Stimulated activated naive CD8-positive, alpha-beta T cell treated with anti-CD3 and anti-CD28 coated beads, Interleukin-15, Interleukin-2, amounts not matched to agents 100 U/mL and 50 U/mL, for 24 hours (primary cell): ENCODE measurements at places on chromosomes 4 and X.

DNA sequence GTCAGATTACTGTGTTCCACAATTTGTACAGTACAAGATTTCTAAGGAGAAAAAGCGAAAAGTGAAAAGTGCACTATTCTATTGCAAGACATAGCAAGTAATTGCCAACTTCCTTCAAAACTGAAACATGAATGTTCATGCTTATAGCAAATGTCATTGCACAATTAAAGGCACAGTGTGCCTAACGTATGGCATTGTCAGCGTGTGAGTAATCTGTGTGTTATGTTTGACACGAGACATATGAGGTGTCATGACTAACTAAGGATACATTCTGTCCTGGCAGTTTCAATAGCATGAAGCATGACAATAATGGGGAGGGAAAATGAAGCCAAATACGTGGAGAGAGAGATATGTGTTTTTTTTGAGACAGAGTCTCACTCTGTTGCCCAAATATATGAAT is 33.6 kb upstream of the TBC1D9 start:
- DNase-seq: no peak

- no peak for DNase-seq
Measured at GRCh38 chr4:123462007-123462406, 65.4 kb downstream of the SPRY1 start.

DNA sequence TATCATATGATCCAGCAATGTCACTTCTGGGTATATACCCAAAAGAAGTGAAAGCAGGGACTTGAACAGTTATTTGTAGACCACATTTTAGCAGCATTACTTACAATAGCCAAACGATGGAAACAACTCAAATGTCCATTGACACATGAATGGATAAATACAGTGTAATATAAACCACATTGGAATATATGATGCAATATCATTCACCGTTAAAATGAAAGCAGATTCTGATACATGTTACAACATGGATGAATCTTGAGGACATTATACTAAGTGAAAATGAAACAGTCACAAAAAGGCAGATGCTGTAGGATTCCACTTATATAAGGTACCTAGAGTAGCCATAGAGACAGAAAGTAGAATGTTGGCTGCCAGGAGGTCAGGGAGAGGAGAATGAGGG is 130.5 kb upstream of the SMAD1 start:
- no peak for DNase-seq

DNA sequence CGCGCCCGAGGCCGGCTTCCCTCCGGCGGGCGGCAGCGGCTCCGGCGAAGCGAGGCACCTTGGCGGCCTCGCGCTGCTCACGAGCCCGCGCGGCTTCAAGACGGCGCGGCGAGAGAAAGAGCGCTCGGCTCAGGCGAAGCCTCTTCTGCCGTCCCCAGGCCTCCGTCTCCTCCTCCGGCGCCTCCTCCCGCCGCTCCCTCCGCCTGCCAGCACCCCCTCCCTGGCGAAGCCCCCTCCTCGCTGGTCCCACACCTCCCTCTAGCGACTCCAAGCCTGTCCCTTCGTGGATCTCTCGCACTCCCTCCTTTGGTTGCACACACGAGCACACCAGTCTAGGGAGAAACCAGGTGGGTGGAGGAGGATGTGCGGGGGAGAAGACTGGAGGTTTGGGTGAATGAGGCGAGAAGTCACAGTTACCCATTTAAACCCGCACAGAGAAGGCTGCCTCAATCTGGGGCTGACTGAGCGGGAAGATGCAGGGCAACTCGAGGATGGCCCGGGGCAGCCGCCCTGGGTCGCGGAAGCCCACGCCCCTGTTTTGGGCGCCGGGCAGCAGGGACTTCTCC is at the start of gene CAMK2D:
Gene CAMK2D, minus strand, starts transcription at position 119 of the 566 bp plus-strand sequence. CDS start 670 bp downstream, outside the sequence.
- peak; percentile 85 for DNase-seq

GRCh38 chr4:183254162-183254561 is 65.9 kb downstream of the CLDN22 start:
- DNase-seq: no peak

DNA sequence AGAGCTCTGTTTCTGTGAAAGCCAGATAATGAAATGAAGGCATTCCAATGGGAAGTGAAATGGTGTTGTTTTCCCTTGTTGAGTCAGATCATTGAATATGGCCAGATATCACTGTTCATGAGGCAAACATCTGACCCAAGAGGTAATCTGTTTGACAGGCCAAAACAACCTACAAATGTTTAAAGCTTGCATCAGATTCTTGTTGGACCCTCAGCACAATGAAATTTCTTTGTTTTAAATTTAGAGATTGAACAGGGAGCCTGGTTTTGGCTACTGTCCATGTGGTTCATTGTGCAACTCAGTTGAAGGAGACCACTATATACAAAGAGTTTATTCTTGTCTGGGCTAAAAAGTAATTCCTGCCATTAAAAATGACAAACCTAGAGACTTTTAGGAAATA is 159.1 kb downstream of the AFF2 start:
- no peak for DNase-seq

- no peak for DNase-seq
Measured at GRCh38 chr4:73707269-73707875, 33.0 kb upstream of the CXCL8 start.

DNA sequence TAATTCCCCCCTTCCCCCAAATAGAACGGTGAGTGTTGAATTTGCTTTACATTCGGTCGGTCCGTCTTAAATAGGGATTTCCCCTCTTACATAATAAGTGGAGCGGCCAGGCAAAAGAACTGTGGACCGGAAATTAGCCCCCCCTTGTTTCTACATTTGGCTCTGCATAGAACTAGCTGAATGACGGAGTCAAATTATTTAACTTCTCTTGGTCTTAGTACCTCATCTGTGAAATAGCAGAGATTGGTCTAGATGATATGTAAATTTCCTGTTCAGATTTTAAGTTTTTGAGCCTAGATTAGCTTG is 1.3 kb downstream of the SPATA18 start:
- no peak for DNase-seq

DNA sequence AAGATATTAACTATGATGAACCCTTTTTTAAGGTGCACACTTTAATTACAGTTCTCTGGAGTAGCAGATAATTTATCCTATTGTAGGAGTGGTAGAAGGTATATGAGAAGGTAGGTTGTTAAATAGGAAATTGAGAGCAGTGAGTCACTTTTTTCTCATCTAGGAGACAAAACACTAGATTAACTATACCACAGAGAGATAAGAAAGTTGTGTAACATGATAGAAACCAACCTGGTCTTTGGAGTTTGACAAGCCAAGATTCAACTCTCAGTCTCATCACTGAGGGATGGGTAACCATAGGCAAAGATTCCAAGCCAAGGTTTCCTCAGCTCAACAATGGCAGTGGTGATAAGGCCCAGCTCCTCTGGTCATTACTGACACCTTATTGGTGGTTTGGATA is 104.0 kb downstream of the MAD2L1 start:
- no peak for DNase-seq

DNA sequence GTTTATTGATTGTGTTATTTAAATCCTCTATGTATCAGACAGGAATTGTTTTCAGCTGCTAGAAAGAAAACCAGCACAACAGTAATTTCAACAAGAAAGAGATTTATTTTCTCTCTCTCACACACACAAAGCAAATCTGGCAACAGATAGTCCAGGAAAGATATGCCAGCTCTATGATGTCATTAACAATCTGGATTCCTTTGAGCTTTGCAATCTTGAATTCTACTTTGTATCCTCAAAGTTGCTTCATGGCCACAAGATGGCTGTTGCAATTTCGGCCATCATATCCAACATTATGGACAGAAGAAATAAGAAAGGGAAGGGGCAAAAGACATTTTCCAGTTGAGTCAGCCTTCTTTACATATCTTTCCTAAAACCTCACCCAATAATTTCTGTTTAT is 19.8 kb upstream of the FMR1 start:
- DNase-seq: no peak

DNA sequence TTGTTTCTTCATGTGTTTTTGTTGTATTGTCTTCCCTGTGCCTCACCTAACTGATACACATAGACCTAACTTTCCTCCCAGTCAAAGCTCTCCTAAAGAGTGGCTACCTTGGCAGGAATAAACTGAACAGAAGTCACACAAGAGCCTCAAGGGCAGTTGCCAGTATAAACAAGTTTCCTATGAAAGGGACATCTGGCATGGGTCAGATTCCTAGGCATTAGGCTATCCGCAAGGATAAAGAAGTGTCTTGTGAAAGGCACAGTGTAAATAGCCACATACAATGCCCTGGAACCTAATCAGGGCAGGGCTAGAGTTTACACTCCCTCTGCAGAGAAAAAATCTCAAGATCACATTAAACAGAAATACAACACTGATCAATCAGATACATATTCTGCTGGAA is 220.8 kb downstream of the SPANXN3 start:
- DNase-seq: no peak

DNA sequence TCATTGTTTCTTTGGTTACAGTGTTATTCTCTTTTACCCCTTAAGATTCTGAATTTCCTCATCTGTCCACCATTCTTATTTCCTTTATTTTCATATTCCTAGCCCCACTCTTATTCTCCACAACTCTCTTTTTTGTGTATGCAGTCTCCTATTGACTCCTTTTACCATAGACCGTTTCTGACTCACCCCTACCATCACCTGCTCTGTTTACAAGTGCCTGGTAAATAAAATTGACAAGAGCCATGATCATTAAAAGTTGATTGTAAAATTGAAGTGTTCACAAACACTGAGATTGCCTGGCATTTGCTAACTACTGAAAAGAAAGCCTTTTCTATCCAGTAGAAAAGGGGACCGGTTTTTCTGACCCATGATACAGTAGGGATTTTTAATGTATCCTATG is 54.4 kb downstream of the MRPL1 start:
- no peak for DNase-seq

- DNase-seq: no peak
Measured at GRCh38 chr4:47462799-47463234, 685 bp downstream of the COMMD8 start.

GRCh38 chr4:127642169-127642568 is 9.4 kb downstream of the INTU start:
- no peak for DNase-seq

DNA sequence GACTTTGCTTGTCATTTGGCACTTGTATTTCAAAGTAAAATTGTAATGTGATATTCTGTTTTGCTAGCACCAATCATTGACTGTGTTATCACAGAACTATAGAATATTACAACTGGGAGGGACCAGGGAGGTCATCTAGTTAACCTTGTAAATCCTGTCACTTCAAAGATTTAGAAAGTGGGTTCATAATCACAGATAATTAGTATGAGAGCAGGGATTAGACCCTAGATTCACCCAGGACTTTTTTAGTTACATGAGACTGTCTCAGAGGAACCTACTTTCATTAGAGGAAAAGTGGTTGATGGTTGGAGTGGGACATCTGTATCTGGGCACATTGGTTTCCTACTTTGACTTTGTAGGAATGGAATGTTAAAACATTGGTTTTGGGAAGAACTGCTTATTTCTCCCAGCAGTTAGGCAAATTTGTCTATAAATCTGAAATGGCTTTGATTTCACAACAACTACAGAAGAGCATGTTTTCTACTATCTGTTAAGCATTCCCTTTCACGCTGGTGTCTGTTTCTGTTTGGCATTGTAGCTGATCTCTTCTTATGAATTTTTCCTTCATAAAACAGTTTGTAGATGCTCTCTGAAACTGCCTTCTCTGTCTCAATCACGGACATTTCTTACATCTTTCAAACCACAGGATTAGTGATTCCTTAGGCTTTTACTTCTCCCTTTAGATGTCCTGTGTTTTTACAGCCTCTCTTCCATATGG is 144.1 kb downstream of the DIPK2B start:
- DNase-seq: no peak

DNA sequence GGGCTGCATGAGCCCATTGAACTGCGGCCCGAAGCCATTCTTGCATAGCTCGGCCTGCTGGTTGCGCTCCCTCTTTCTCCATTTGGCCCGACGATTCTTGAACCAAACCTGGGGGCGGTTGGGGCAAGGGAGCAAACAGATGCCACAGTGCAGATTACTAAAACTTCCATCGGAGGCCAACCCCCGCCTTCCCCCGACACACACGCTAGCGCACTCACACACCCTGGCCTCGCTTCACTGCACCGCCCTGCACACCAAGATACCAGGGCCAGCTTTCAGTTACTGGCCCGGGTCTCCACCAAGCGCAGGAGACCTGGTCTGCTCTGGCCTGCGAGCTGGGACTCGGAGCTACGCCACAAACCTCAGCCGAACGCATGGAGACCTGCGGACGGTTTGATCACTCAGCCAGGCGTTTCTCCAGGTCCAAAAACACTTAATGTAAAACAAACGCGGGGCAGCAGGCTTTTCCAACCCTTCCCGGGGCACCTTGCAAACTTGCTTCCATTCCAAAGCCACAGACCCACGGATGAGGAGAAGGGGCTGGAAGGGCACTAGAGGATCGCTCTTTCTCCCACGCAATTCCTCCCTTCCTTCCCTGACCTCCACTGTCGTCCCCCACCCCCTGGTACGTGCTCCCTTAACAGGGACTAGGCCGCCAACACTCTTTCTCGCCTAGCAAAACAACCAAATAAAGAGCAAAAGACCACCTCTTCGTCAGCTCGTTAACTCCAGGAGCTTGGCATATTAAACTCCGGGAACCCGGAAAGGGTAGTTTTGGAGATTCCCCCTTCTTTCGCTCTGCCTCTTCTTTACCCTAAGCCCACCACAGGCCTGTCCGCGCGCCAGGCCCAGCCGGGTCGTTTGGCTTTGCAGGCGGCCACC is 4.1 kb downstream of the PITX2 start:
- no peak for DNase-seq

- DNase-seq: no peak
Measured at GRCh38 chr4:25884031-25884782, 21.4 kb upstream of the SEL1L3 start.

GRCh38 chrX:19743386-19743785 is 144.0 kb downstream of the SH3KBP1 start:
- no peak for DNase-seq

DNA sequence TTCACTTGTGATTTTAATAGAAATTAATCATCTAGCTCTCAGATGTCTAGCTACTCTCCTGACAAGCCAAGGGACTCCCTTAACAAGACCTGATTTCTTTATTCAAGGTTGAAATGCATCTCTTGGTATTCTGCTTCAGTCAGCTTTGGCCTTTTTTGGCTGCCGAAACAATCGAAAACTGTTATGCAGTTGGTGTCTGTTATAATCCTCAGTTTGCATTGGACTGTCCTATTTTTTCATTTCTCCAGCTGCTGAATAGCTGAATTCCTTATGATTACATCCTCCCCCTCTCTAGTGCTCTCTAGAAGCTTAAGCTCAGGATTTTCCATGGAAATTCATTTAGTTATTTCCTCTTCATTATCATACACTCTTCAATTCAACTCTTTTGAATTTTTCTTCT is 177.2 kb downstream of the TRIML1 start:
- DNase-seq: no peak

DNA sequence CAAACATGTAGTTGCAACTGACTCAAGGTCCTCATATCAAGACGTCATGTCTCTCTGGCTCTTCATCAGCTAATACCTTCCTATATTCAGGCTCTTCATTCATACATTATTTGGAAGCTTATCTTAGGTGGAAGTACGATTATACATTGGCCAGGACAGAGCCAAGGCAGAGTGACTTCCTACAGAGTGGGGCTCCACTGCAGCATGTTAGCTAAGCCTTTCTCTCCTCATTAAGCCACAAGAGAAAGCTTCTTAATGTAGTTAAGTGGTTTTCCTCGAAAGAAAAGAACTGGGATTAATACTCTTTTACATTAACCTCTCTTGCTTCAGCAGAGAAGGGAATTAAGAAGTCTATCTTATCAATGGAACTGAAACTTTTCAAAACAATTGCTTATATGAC is 15.0 kb downstream of the C4orf33 start:
- DNase-seq: no peak

GRCh38 chr4:81146466-81146865 is 68.6 kb downstream of the PRKG2 start:
- no peak for DNase-seq

- no peak for DNase-seq
Measured at GRCh38 chr4:148429206-148429605, 13.0 kb downstream of the NR3C2 start.
